ENCODE measurements at places on chromosomes 2 and 18.
A peak's percentile ranks its signal among the peaks of the same experiment; 100 is the strongest.

DNA sequence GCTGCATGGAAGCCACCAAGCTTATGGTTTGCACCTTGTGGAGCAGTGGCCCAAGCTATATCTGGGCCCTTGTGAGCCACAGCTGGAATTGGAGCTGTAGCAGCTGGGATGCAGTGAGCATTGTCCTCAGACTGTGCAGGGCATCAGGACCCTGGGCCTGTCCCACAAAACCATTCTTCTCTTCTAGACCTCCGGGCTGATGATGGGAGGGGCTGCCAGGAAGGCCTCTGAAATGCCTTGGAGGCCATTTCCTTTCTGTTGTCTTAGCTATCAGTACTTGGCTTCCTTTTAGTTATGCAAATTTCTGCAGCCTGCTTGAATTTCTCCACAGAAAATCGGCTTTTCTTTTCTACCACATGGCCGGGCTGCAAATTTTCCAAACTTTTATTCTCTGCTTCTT is 46.4 kb upstream of the CSRNP3 start:
- DNase-seq: no peak

GRCh38 chr2:7867867-7868266 is 814.0 kb upstream of the ID2 start:
- DNase-seq: no peak

DNA sequence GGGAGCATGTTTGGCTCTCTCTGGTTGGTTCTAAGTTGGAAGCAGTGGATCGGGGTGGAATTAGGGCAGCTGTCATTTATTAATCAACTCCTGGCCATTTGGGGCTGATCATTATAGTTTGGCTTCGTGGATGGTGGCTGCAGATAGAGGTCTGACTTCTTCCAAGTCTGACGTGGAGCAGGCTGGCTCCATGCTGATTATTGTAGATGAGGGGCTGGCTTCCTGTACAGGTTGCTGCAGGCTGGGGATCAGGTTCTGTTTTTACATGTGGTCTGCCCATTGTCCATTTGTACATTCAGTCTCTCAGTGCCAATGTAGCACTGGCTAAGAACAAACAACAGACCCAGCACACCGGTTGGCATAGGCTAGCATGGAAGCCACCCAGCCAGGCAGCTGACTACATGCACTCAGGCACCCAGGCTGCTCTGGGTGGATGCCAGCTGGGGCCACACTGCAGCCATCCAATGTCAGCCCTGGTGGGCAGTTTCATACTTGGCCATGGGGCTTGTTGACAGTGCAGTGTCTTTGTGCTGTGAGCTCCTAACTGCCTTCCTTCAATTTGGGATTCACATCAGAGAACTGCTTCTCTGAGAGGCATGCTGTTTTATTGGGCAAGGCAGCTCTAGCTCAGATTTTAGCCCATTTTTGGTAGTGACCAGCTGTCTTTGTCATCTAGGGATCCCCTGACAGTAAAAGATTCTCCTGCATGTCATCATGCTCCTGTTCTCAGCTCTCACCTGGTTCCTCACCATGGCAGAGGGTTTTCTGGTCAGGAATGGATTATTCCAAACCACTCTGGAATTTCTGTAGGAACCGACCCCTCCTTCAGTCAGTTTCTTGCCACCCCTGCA is 25.4 kb downstream of the NPAS2 start:
- DNase-seq: no peak

DNA sequence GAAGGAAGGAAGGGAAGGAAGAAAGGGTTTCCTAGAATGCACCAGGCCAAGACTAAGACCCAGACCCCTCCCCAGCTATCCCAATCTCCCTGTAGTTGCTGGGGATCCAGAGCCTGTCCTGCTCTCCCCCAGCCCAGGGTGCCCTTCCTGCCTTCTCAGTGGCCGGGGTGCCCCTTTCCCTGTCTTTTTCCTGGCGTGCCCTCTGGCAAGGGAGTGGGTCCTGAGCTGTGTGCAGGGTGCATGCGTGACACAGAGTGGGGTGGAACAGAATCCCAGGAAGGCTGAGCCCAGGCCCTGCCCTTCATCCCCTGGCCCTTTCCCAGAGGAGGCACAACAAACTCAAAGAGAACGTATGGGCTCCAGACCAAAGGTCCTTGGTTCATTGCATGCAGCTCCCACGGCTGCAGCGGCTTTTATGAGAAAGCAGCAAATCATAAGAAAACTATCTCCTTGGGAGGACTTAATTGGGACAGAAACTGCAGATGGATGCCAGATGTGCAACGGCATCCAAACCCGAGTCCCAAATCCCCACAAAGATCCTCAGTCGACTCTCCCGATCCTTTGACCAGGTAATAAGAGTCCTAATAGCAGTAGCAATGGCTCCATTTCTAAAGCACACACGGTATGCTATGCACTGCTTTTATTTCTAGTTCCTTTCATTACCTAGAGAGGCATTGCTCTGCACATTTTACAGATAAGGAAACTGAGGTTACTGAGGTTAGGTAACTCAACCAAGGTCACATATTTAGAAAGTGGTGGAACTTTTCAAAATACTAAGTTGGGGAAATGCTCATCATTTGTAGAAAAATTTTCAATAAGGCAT is 12.7 kb upstream of the ARID5A start:
- DNase-seq: no peak

DNA sequence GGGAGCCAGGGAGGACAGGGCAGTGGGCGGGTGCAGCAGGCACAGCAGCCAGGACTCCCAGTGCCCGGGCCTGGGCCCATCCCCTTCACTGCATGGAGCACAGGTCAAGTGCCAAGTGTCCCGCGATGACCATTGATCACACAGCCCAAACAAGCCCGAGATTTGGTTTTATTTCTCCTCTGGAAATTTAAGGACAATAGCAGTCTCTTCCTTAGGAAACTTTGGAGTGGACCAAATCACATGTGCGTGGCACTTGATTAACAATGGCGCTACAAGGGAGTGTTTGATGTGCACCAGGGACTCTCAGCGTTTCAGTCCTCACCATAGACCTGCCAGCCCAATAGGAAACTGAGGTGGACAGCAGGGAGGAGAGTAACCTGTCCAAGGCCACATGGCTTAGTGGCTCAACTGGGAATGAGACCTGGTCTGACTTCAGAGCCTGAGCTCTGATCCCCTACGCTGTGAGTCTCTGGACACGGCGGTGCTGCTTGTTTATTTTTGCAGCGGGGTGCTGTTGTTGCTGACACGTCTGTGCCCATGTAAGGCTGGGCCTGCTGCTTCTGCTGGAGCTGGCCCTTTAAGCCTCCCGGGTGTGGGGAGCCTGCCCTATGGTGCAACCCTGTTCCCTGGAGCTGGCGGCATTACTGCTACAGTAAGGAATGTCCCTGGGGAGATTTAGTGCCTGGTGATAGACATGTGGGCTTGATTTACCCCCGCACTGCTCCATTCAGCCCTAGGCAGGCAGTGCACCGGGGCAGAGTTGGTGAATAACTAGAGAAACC is 194.2 kb downstream of the INHBB start:
- no peak for DNase-seq

- no peak for DNase-seq
Observed at GRCh38 chr2:228678110-228678509, 496.6 kb upstream of the SPHKAP start.

DNA sequence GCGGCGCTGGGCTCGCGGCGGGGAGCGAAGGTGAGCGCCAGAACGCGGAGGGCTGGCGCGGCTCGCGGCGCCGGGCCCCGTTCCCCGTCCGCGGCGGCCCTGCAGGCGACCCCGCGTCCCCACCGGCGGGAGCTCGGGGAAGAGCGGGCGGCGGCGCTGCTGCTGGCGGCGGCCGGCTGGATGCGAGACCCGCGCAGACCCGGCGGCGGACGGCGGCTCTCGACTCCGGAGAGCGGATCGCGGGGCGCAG is 213 bp downstream of the DOK6 start:
- no peak for DNase-seq

GRCh38 chr18:11791131-11791530 is 60.1 kb upstream of the CHMP1B start:
- DNase-seq: no peak

GRCh38 chr2:2667690-2668089 is 336.6 kb upstream of the MYT1L start:
- no peak for DNase-seq

- DNase-seq: no peak
Observed at GRCh38 chr2:187206071-187206470, 242.0 kb downstream of the CALCRL start.

DNA sequence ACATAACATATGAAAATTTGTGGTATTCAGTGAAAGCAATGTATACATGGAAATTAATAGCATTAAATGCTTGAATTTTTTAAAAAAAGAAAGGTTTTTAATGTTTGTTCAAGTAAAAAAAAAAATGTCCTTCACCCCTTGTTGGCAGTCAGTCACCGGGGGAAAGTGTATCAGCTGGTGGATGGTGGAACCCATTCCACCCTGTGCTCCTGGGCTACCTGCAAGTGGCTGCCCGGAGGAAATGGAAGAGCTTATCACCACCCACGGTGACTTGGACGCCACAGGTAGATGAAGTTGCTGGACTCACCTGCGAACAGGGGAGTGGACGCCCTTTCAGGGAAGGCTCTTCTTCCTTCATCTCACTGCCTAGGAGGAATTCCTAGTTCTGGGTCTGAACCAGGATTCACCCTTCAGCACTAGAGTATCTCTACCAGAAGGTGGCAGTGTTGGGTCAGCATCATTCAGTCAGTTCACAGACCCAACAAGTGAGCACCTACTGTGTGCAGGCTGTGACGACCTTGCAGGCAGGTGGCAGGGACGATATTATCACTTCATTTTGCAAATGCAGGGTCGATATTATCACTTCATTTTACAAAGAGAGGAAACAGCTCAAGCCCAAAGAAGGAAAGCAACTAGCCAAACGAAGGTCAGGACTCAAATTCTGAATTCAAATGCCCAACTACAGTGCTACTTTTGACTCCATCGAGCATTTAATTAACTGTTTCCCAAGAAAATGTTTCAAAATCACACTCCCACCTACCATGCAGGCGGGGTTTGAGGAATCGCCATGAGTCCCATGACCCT is 35.8 kb downstream of the CIB4 start:
- peak; percentile 65 for DNase-seq

GRCh38 chr2:119179202-119179601 is 20.7 kb upstream of the C1QL2 start:
- no peak for DNase-seq

DNA sequence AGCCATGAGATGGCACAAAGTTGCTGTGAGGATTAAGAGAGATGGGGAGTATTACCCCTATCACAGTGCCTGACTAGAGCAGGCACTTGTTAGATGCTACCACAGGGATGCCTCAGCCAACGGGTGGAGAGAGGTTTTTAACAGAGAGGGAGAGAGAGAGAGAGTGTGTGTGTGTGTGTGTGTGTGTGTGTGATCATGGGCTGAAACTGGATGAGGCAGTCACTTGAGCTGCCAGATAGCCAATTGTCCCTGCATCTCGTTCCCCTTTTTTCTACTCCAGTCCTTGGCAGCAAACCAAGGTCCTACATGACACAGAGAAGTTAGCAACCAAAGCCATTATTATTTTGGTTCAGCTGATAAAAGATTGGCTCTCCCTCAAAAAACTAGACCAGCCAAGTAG is 3.0 kb downstream of the CD8A start:
- no peak for DNase-seq

GRCh38 chr2:3313781-3314375 is 63.7 kb downstream of the EIPR1 start:
- DNase-seq: no peak

DNA sequence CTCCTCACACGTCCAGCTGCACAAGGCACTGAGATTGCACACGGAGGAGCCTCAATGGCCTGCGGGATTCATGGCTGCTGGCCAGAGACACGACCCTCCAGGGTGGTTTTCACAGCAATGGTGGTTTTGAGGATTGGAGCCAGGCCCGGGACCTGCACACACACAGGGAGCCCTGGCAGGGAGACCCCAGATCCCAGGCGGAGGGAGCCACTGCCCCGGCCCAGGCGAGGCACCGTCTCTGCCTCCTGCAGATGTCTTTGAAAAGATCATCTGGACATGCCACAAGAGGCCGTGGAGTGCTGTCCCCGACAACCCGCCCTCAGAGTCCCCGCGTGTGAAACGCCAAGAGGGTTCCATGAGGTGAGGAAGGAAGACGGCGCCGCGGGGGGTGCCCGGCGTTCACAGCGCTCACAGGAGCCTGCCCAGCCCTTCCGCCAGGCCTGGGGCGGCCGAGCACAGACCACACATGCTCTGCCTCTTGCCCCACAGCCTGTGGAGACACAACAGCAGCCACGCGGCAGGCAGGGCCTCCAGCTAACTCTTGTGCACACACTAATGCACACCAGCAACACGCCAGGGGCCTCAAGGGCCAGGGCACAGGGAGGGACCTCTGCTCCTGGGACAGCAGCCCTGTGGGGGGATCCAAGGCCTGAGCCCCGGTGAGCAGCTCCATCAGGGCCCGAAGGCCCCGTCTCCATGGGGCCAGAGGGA is 72.8 kb upstream of the CTDP1 start:
- DNase-seq: no peak

- DNase-seq: no peak
Observed at GRCh38 chr18:22265838-22266237, 96.4 kb downstream of the GATA6 start.

GRCh38 chr2:96949701-96950350 is 36.6 kb downstream of the FAM178B start:
- DNase-seq: no peak

DNA sequence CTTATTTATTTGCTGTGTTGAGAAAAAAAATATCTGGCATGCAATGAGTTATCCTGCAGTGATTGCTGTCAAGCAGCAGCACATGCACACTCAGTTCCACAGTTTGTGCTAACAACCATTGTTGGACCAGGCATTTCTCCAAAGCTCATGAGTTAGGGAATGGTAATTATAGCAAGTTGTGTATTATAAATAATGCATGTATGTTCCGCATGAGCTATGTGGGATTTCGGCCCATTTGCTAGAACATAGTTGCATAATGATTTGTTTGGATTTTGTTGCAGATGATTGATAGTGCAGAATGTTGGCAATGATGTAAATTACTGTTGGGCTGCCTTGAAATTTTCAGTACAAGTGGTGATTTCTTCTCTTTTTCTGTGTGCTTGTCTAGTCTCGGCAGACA is 10.7 kb downstream of the KCNJ3 start:
- DNase-seq: no peak

GRCh38 chr2:235616885-235617284 is 123.0 kb downstream of the AGAP1 start:
- DNase-seq: no peak

GRCh38 chr2:207683879-207684627 is 27.4 kb upstream of the CCNYL1 start:
- peak; percentile 74 for DNase-seq

GRCh38 chr2:110910423-110910822 is 178.1 kb downstream of the ACOXL start:
- DNase-seq: no peak

DNA sequence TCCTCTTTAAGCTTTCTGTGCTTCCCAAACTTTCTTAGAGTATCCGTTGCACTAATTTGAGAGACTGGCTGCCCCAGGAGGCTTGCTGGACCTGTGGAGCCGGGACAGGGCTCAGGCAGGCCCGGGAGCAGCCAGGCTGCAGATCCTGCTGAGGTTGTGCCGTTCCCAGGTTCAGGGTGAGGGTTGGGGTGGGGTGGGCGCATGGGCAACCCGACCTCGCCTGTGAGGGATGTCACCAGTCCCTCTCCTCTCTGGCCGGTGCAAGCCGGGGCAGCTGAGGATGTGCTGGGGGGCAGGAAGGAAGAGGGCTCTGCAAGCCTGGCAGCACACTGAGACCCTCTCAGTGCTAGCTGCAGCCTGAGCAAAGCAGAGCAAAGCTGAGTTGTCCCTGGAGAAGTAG is 57.6 kb downstream of the DYSF start:
- DNase-seq: no peak

- no peak for DNase-seq
Observed at GRCh38 chr18:79611040-79611681, 68.4 kb upstream of the CTDP1 start.

- DNase-seq: no peak
Observed at GRCh38 chr2:29789911-29790485, 131.4 kb downstream of the ALK start.

- DNase-seq: no peak
Observed at GRCh38 chr18:45783097-45784075, 42.1 kb upstream of the SIGLEC15 start.
